ENCODE measurements at places on chromosomes 6 and 20.

GRCh38 chr20:13863244-13863643, 78.4 kb downstream of the NDUFAF5 start:
- DNase-seq = no peak

GRCh38 chr20:22801528-22801927, 217.2 kb upstream of the FOXA2 start:
- no peak for DNase-seq

GRCh38 chr6:34065466-34066217, 80.2 kb downstream of the GRM4 start:
- no peak for DNase-seq

- no peak for DNase-seq
Observed at GRCh38 chr20:58691773-58692578, 624 bp upstream of the NPEPL1 start.

GRCh38 chr6:154528310-154528915, 17.9 kb upstream of the CNKSR3 start:
- DNase-seq = no peak

DNA sequence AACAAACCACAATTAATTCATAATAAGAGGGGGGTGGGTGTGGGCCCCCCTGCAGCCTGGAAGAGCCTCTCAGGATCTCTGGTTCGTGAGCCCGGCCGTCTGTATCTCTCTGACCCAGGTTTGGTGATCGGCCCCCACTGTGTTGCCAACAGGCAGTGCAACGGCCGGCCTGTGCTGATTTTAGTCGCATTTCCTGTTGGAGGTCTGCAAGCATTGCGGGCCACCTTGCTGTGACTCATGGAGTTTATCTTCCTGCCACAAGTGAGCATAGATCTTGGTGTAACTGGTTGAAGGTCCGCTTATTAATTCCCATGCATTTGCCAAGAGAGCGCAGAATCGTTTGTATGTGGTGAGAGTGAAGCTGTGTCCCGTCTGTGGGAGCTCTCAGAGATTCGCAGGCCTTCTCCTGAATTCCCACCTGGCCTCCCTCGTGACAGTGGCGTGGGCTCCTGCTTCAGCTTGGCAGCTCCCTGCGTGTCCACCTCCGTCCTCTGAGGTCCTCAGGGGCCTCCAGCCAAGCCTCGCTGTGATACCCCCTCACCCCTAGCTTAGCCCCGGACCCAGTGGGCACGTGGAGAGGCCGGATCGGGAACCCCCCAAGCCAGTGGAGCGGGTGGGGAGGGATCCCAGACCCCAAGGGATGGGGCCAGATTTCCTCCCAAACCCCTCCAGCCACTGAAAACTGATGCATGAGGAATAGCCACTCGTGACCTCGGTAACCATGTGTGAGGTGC, 269.8 kb downstream of the CDH4 start:
- no peak for DNase-seq

DNA sequence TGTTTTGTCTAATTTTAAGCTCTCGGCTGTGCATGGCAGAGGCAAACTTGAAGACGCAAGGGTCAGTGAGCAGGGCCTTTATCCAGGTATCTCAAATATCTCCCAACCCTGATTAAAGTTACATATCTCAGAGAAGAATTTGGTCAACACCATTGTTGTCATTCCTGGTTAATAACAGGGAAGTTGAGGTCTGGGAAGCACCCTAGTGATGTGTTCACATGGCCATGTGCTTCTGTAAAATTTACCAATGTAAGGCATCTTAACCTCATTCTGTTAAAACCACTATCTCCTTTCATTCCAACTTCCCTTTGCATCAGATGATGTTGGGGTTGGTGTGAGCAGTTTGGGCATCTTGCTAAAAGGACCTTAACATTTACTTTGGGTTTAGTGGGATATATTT, 4.0 kb upstream of the FAM110A start:
- no peak for DNase-seq

- no peak for DNase-seq
Observed at GRCh38 chr6:106373502-106374239, 13.2 kb downstream of the CRYBG1 start.

GRCh38 chr6:98467902-98468301, 366.5 kb upstream of the POU3F2 start:
- DNase-seq = no peak

- peak; percentile 31 for DNase-seq
Observed at GRCh38 chr6:157020881-157021343, 243.7 kb downstream of the ARID1B start.

- DNase-seq = no peak
Observed at GRCh38 chr6:11219400-11219834, 13.1 kb downstream of the NEDD9 start.

GRCh38 chr6:31879143-31879542, 346 bp upstream of the SLC44A4 start:
- DNase-seq = no peak

GRCh38 chr20:24657196-24657595, 187.8 kb downstream of the SYNDIG1 start:
- no peak for DNase-seq

- no peak for DNase-seq
Observed at GRCh38 chr6:107396211-107396610, 63.2 kb downstream of the PDSS2 start.

DNA sequence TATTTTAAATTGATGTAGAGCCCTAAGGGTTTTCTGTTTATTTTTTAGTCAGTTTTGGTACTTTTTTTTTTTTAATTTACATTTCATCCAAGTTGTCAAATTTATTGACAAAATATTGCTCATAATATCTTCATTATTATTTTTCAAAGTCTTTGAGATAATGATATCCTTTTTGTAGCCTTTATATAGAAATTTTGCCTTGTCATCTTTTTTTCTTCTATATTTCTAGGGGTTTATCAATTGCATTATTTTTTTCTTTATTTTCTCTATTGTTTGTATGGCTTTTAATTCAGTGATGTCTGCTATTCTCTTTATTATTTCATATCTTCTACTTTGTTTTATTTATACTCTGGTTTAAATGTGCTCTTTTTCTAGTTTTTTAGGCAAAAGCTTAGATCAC, 863.0 kb upstream of the GJE1 start:
- no peak for DNase-seq

GRCh38 chr6:31502586-31502985, 4.6 kb downstream of the MICB start:
- no peak for DNase-seq

DNA sequence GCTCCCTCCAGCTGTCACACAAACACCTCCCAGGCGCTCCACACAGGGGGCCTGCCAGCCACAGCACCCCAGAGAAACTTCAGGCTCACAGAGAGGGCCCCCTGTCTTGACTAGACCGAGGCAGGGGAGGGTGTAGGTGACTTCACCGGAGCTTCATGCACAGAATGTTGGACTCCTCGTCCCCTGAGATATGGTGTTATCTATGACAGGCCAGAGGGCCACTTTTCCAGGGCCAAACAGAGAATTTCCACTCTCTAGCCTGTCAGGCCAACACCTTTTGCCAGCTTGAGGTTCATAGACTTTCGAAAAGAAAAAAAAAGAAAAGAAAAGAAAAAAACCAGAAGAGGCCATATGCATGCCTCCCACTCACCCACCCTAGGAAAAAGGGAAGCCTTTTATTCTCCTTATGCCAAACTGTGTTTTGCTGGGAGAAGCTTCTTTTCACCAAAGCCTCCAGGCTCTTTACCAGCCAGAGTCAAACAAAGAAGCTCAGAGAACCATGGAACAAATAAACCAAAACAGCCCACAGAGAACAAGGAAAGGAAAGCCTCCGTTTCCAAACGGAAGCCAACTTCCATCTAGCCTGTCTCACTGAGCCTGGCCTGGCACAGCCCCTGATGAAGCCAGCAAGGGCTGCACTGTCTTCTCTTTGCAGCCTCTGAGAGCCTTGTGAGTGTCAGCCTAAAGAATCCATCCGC, 313.2 kb upstream of the JARID2 start:
- no peak for DNase-seq

DNA sequence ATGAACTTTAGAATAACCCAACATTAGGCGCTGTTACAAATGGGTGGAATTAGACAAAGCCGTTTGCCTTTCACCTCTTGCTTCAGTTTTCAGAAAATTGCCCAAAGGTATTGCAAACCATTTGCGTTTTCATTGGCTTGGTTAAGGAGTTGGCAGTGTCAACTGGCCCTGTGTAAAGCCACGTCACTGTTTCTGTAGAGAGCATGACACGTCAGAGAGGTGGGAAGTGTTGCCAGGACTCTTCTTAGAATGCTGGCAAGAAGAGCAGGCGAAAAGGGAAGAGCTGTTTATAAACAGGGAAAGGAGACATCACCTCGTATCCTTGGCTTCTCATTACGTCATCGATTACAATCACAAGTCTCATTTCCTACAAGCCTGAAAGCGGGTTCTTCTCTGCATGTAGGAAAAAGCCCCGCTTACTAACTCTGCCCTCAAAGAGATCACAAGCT, 4.2 kb upstream of the IRF4 start:
- DNase-seq = no peak

GRCh38 chr20:58054780-58055373, 173.6 kb downstream of the ANKRD60 start:
- no peak for DNase-seq

GRCh38 chr6:99814230-99814928, 179.6 kb downstream of the MCHR2 start:
- DNase-seq = no peak

DNA sequence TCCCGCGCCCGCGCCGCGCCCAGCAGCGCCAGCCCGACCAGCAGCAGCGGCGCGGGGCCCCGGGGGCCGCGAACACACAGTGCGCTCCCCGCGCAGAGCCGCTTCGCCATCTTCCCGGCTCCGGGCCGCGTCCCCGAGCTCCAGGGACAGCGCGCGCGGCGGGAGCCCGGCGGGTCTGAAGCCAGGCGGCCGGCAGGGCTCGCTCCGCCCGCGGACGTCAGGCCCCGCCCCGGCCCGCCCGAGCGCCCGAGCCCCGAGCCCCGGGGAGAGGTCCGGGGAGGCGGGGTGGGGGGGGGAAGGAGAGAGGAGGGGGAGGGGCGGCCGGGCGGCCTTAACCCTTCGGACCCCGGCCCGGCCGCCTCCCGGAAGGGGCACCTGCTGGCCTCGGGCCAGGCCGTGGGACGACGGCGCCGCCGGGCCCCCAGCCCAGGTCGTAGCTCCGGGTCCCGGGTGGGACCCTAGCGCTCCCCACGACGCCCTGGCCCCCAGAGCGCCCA, at the start of gene LAMA5:
TSS of gene LAMA5 (minus strand) at position 177 of the 497 bp plus-strand sequence. CDS start at position 110, 67 bp downstream.
- DNase-seq = no peak

- DNase-seq = no peak
Observed at GRCh38 chr6:129662406-129662766, 47.6 kb downstream of the ARHGAP18 start.

DNA sequence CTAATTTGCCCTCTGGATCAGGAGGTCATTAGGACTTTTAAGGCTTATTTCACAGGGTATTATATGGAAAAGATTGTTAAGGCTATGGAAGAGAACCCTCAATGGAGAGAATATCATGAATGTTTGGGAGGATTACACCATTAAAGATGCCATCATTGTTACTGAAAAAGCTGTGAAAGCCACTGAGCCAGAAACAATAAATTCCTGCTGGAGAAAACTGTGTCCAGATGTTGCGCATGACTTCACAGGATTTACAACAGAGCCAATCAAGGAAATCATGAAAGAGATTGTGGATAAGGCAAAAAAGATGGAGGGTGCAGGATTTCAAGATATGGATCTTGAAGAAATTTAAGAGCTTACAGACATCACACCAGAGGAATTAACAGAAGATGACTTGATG, 798.3 kb upstream of the SLC35B3 start:
- DNase-seq = no peak

DNA sequence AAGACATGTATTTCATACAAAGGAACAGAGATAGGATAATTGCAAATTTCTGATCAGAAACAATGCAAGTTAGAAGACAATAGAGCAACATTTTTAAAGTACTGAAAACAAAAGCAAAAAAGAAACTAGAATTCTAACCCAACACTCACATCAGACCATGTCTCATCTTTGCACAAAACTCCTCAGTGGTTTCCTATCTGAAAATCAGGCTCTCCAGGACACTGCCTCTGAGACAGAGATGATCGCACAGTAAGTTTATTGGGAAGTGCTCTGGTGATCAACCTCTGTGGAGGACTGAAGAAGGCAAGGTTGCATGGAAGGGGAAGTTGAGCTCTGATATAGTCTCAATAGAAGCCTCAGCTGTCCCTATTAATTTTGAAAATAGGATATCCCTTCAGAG, 2.3 kb upstream of the TTBK1 start:
- DNase-seq = no peak

DNA sequence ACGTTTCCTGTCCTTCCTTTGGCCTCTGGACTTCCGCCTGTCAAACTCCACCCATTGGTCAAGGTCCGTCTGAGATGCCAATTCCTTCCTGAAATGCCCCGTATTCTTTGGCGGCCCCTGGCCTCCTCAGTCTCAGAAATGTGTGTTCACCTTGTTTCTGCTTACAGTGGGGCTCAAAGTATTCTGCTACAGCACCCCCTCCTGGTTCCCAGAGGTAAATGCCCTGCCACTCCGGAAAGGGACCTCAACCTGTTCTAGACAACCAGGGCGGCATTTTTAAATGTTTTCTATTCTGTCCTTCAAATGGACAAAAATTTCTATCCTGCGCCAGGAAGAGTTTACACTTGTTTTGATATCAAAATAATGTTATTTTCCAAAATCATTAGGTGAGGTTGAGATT, 12.1 kb upstream of the PAX1 start:
- no peak for DNase-seq

- no peak for DNase-seq
Observed at GRCh38 chr6:44396968-44397367, 9.5 kb downstream of the CDC5L start.

- DNase-seq = no peak
Observed at GRCh38 chr6:118581489-118581959, 33.4 kb downstream of the PLN start.

GRCh38 chr6:38959138-38959537, 89.4 kb upstream of the GLP1R start:
- no peak for DNase-seq

- no peak for DNase-seq
Observed at GRCh38 chr6:75643173-75643572, 41.5 kb downstream of the SENP6 start.

Measured in activated T-helper 1 cell treated with anti-CD3 and anti-CD28 coated beads, Interleukin-2, amount 50 U/mL, for 16 hours (primary cell).